ENCODE measurements at places on chromosomes 2 and 18.

DNA sequence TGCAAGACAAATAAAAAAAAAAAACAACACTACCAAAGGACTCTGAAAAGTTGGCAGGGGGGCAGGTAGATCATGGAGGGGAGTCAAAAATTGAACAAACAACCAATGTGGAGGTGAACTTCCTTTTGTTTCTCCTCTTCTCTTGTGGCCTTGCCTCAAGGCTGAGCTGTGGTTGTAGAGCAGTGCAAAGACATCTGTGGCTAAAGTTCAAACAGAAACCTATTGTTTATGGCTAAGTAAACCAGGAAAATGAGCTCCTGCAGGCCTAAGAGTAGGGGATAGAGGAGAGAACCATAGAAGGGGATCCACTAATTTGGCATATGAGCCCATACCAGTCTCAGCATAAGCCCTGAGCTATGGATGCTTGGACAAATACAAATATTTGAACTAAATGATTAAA, 40.2 kb upstream of the EGR4 start:
- no peak for DNase-seq

DNA sequence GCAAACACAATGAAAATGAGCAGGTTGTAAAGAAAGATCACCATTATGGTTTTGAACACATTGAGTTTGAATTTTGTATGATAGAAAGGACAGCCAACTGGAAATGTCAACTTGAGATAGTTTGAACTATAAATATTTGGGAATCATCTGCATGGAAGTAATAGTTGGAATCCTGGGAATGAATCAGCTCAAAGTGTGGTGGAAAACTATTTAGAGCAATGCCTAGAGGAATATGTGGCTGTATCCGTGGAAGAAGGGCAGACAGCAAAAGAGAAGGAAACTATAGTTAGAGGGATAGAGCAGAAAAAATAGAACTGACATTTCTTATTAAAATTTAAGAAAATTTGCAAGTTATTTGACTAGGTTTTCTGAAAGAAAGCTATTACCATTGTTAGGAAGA, 112.5 kb upstream of the OTX1 start:
- DNase-seq: no peak

DNA sequence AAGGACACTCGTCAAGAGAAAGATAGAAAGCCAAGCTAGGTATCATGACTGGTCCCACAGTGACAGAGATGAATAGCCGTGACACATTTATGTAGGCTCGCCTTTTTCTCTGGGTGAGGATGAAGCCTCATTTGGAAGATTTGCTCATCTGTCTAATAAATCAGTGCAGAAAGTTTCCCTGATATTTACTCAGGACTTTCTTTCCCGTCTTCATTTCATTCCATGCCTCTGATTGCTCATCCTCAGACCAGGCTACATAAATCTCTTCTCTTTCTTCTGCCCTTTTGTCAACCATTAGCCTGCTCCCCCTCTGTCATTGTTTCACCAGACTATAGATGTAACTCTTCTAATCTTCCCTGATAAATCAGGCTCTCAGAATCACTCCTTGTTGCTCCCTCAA, 361.8 kb upstream of the MEIS1 start:
- DNase-seq: no peak

DNA sequence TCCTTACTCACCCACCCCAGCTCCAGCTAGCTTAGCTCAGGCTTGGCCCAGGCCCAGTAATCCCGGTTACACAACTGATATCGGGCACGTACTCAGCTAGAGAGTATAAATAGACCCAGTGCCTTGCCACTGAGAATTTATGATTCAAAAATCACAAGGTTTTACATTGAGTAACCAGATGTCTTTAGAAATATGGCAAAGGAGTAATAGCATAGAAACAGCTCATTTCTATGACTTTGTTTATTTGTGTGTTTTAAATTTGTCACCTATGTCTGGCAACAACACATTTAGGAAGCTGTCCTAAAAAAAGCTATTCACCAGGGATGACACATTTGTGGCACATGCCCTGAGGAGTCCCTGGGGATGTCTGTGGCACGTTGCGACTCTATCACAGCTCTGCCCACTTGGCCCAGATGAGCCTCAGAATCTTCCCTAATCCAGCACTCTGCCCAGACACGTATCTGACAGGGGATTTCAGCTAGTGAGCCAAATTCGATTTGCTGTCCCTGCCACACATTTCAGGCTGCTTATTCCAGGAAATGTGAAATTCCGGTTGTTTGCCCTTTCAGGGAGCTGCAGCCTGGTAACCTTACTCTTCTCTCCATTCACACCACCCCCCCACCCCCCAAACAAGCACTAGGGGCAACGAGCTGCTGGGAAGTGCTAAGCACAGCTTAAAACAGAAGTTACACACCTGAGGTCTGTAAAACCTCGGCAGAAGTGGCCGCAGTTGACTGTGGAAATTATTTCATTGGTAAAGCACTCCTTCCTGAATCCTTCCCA, 85.4 kb upstream of the ZCCHC2 start:
- DNase-seq: no peak

DNA sequence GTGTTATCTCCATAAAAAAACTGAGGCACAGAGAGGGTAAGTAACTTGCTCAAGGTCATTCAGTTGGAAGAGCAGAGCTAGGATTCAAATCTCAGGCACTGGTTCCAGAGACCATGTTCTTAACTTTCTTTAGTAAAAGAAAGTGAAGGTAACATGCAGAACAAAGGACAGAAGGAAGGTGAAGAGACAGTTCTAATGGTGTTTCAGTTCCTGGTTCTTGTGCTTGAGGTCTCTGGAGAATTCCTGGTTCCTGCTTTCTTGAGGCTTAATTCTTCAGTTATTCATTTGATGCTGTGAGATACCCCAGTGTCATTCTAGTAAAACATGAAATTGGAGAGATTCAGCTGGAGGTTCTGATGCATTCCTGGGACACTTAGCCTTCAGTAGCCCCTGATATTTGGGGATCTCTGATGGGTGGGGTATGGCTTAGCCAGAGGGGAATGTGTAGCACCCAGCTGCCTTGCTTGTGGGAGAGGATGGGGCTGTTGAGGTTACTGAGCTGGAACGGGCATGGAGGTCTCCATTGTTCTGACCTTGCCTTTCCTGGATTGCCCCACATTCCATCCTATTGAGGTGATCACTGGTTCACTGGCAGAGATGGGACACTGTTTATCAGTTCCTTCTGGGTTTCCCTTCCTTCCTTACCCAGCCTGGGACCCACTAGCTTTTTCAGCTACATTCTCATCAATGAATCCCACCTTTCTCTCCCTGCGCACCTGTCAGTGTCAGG, 46.8 kb downstream of the SEMA4F start:
- DNase-seq: no peak

- DNase-seq: no peak
These were observed 29.2 kb downstream of the KCNG2 start for GRCh38 chr18:79826966-79827365.

GRCh38 chr2:159553727-159554126, 62.6 kb downstream of the BAZ2B start:
- DNase-seq: no peak

GRCh38 chr18:31667185-31667584, 17.2 kb downstream of the B4GALT6 start:
- DNase-seq: no peak

Measured in activated CD4-positive, CD25-positive, alpha-beta regulatory T cell (primary cell).